ENCODE measurements at places on chromosomes 6 and 20. TPM values are rescaled to one million over a fixed set of nuclear protein-coding genes. Genes with fewer than 3 reads are reported as not detected.

Gene FRMD1
- total RNA-seq: not detected

Gene EPPIN
- total RNA-seq: not detected

Gene DPM1
- total RNA-seq: 46.6 TPM

DNA sequence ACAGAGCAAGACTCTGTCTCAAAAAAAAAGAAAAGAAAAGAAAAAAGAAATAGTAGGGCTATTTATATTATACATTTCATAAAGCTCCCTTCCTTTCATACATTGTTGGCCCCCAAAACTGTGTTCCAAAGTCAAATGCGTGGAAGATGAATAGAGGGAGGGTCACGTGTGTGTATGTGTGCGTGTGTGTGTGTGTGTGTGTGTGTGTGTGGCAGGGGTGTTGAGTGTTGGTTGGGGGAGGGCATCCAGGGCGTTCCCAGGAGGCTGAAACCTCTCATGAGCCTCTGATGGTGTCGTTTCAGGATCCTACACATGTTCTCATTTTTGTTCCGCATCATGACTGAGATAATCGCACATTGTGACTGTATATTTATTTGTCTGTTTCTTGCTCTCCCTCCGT is 7.8 kb upstream of the BPIFB1 start:
- no peak for DNase-seq
- H3K27me3 ChIP-seq: peaks cover 12% of the 10 kb centered on the region
- H3K4me1 ChIP-seq: no peaks in the 10 kb centered on the region
- H3K36me3 ChIP-seq: no peaks in the 10 kb centered on the region

DNA sequence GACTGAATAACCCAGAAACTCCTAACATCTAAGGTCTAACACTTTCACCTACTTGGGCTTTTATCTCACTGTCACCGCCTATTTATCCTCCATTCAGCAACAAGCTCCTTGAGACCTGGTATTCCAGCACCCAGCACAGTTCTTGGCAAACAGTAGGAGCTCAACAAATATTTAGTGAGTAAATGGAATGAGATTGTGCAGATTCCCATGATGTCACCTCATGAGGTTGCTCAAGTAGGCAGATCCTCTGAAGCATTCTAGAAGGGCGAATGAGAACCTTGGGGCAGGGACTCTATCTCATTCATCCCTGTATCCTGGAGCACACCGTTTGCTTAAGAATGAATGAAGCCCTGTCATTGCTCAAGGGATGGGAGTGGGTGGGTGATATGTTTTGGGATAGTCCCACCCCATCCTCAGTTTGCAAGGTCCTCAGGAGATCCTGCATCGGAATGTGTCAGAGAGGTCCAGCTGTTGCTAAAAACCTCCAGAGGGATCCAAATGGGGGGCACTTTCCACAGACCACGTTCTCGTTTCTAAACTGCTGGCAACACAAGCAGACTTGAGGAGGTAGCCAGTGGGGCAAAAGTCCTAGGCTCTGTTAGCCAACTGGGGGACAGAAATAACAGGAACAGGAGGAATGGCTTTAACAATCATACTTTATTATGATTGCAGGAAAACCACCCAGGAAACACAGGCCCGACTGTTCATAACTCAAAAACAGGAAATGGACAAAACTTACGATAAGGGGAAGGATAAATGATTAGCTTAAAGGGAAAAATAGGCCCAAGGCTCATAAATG is 42.0 kb downstream of the EDN1 start:
- H3K27ac ChIP-seq: no peak overlapping the region
- peaks cover 3% of the 10 kb centered on the region for H3K27me3 ChIP-seq
- no peak for DNase-seq
- H3K36me3 ChIP-seq: no peaks in the 10 kb centered on the region
- H3K4me1 ChIP-seq: no peaks in the 10 kb centered on the region

Gene BHLHE23
- total RNA-seq: not detected

DNA sequence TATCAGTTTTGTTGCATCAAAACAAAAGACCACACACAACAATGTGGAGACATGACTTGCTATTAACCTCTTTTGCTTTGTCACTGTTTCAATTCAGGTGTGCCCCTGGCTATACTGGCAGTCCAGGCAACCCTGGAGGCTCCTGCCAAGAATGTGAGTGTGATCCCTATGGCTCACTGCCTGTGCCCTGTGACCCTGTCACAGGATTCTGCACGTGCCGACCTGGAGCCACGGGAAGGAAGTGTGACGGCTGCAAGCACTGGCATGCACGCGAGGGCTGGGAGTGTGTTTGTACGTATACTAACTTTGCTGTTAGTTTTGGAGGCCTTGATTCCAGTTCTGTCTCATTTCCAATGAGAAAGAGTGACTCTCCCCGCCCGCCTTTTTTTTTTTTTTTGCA is 356.9 kb downstream of the ARHGAP18 start:
- H3K36me3 ChIP-seq: no peaks in the 10 kb centered on the region
- no peak for DNase-seq
- no peaks in the 10 kb centered on the region for H3K4me1 ChIP-seq
- no peak overlapping the region for H3K4me3 ChIP-seq
- peaks cover 2% of the 10 kb centered on the region for H3K27me3 ChIP-seq

Gene VNN1
- total RNA-seq: not detected

GRCh38 chr20:41308726-41309413 is 8.7 kb downstream of the ZHX3 start:
- no peak overlapping the region for H3K4me3 ChIP-seq
- H3K36me3 ChIP-seq: peaks cover 2% of the 10 kb centered on the region
- no peaks in the 10 kb centered on the region for H3K27me3 ChIP-seq
- DNase-seq: no peak
- peaks cover 13% of the 10 kb centered on the region for H3K4me1 ChIP-seq
- no peak overlapping the region for H3K27ac ChIP-seq

DNA sequence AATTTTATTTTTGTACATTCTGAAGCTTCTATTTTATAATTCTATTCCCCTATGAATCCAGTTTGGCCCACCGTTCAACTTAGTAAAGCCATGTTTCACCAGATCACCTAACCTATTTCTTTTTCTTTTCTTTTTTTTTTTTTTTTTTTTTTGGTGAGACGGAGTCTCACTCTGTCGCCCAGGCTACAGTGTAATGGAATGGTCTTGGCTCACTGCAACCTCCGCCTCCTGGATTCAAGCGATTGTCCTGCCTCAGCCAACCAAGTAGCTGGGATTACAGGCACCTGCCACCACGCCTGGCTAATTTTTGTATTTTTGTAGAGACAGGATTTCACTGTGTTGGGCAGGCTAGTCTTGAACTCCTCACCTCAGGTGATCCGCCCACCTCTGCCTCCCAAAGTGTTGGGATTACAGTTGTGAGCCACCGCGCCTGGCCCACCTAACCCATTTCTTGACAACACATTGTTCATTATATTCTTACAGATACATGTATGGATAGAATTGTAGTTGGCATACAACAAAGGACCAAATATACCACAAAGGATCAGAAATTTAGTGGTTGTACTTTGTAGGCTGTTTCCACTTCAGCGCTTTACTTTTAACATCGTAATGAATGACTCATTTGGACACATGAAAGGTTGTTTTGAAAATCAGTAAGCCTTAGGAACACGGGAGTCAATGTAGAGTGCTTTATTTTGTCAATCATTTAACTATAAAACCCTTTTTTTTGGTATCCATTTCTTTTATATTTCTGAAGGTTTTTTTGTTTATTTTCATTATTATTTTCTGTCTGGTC is 63.2 kb downstream of the GJA1 start:
- H3K27ac ChIP-seq: no peak overlapping the region
- no peak overlapping the region for H3K4me3 ChIP-seq
- H3K4me1 ChIP-seq: no peaks in the 10 kb centered on the region

DNA sequence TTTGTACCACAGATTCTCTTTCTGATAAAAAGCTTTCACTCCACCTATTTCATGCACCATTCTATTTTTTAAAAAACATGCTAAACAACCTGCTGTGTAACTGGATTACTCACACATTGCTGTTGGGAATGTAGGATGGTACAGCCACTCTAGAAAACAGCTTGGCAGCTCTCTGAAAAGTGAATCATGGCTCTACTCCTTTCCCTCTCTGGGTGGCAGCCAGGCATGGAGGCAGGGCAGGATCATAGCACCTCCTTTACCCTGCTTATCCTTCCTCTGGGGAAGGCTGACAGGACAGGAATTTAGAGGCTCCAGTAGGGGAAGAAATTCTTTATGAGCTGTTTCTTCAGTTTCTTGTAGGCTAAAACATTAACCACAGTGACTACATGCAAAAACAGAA is 6.7 kb upstream of the VNN2 start:
- no peak overlapping the region for H3K4me3 ChIP-seq
- H3K36me3 ChIP-seq: peaks cover 6% of the 10 kb centered on the region
- H3K27ac ChIP-seq: peak overlapping the region; percentile 95
- DNase-seq: no peak

Data from naive thymus-derived CD8-positive, alpha-beta T cell (primary cell).